ENCODE measurements at places on chromosomes 13 and 19.

DNA sequence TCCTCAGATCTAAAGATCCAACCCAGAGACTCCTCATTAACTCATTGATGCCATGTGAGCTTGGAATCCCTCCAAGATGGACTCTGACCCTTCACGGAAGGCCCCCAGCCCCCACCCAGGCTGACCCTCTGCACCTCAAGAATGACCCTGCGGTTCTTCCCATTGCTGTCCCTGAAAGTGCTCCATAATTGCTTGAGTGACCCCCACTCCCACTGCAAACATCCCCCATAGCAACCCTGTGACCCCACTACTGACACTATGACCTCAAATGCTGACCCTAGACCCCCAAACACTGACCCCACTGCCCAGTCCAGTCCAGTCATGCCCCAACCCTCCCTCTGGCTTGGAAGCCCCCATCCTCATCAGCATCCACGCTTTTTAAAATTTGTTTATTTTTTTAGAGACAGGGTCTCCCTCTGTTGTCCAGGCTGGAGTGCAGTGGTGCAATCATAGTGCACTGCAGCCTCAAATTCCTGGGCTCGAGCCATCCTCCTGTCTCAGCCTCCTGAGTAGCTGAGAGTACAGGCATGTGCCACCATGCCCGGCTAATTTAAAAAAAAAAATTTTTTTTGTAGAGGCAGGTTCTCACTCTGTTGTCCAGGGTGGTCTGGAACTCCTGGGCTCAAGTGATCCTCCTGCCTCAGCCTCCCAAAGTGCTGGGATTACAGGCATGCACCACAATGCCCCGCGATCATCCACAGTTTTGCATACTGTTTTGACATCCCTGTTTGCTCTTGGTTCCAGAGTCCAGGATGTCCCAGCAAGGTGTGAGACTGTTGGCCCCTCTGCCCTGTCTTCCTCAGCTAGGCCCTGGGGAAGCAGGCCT lies 855 bp downstream of the LYL1 start:
- no peak for DNase-seq

DNA sequence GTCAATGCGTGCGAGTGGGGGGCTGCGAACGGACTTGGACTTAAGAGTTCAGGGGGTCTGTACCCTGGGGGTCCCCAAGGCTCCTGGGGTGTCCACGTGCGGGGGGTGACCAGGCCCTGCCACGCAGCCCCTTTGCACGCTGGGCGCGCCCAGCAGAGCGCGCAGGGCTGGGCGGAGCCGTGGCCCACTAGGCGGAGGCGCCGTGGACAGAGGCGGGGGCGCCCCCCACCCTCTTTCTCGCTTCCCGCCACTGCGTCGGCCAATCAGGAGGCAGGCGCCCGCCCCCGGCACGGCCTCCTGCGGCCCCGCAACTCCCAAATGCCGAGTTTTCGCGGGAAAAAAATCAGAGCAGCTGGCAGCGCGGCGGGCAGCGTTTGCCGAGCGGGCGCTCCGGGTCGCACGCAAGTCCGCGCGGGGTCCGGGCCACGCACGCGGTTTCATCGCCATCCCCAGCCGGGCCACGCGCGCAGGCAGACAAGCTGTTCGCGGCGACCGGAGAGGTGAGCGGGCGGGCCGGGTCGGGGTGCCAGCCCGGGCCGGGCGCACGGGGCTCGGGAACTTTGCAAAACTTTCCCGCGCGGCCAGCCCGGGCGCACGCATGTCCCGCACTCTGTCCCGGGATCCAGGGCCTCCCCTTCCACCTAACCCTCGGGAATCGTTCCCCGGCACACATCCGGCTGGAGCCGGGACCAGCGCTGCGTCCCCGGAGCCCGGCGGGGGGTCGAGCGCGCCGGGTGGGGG lies at the start of gene UHRF1:
Gene UHRF1, plus strand, starts transcription at position 346 of the 741 bp plus-strand sequence. CDS start 1,385 bp downstream, outside the sequence.
- DNase-seq: peak; percentile 80

DNA sequence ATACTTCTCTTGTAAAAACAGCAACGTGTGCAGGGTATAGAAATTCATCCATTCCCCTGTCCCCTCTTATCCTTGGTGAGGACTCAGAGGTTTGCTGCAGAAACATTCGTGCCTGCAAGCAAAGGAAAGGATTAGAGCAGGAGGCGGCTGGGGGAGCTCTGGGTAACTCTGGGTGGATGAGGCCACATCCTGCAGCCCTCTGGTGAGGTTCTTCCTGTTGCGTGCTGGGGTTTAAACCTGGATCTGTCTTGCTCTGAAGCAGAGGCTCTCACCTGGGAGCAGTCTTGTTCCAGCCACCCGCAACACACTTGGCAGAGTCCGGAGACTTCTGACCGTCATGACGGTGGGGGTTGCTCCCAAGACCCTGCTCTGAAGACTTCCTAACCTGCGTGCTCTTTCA lies 69.2 kb downstream of the ATP11A start:
- DNase-seq: no peak

DNA sequence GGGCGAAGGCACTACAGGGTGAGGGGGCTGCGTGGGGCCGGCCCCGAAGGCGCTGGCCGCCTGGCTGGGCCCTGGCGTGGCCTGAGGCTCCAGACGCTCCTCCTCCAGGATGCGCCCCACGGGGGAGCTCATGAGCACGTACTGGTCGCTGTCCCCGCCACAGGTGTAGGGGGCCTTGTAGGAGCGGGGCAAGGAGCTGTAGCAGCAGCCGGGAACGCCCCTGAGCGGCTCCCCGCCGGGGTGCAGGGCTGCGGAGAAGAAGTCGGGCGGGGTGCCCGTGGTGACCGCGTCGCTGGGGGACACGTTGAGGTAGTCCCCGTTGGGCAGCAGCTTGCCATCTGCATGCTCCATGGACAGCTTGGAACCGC lies 3.0 kb downstream of the IRS2 start:
- DNase-seq: no peak

DNA sequence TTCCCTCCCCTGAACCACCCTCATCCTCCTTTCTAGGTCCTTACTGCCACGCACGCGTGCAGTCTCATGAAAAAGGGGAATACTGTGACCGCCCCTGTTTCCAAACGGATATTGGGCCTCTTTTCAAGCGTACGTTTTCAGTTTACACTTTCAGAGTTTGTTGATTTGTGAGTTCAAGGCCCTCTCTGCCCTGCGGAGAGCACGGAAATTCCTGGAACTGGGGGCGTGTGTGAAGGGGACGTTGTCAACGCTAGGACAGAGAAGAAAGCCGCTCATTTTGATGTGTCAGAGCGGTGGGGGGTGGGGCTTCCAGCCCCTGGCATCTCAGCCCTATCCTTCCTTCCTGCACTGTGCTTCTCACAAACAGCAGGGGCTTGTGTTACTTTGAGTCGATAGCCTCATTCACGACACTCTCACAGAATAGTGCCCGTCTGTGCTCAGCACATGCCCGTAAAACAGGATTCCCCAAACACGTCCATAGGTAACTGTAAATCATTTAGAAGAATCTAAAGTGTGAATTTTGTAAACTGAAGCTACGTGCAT lies 137.6 kb upstream of the PEG3 start:
- no peak for DNase-seq

- no peak for DNase-seq
Measured at GRCh38 chr13:91986761-91987483, 588.5 kb downstream of the GPC5 start.

GRCh38 chr19:20038358-20039202 lies 725 bp downstream of the ZNF682 start:
- no peak for DNase-seq

DNA sequence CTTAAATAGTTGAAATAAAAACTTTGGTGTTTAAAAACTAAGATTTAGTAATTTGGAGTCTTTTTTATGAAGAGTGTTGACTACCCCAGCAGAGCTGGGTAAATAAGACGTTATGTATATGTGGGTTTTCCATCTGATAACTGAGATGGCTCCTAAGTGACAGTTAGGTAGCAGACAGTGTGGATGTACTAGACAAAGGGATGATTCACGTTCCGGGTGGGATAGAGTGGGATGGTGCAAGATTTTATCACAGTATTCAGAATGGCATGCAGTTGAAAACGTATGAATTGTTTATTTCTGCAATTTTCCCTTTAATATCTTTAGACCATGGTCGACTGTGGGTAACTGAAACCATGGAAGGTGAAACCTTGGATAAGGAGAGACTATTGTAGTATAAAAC lies 50.4 kb downstream of the NAA16 start:
- no peak for DNase-seq

- DNase-seq: no peak
Measured at GRCh38 chr19:6457958-6458694, 1.5 kb downstream of the SLC25A23 start.

DNA sequence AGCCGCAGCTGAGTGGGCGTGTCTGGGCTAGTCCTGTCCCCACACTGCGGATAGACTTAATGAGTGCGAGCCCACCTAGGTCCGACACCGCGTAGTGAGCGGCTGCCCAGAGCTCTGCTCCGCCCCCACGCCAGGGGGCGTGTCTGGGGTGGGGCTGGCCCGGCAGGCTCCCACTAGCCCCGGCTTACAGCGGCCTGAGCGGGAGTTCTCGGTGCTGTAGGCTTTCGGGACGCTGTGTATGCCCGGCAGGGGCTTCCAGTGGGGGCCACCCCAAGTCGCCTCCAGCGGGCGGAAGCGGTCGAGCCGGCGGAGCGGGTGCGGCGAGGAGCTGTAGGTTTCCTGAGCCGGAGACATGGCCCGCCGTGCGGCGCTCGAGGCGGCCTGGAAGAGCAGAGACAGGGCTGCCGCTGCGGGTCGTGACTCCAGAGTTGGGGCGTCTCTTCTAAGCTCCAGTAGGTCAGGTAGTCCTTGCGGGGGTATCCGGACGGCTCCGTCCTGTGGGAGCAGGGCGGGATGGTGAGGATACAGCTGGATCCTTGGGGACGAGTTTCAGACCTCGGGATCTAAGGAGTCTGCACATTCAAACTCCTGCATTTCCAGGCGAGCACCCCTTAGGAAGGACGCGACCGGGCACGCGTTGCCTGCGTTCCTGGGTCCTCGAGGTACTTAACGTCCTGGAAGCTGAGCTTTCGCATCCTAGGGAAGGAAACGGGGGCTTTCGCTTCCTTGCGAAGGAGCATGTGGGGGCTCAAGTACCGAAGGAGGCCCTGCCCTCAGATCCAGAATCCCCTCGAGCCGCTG lies 1.2 kb downstream of the CGB7 start:
- peak; percentile 34 for DNase-seq

GRCh38 chr13:98039261-98039660 lies 85.8 kb downstream of the IPO5 start:
- no peak for DNase-seq

DNA sequence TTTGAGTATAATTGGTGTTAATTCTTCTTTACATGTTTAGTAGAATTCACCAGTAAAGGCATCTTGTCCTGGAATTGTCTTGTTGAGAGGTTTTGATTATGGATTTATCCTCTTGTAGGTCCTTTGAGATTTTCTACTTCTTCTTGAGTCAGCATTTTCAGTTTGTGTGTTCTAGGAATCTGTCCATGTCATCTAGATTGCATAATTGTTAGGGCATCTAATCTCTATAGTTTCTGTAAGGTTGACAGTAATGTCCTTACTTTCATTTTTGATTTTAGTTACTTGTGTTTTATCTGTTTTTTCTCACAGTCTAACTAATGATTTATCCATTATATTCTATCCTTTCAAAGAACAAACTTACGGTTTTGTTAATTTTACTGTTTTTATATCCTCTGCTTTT lies 492.0 kb downstream of the FGF9 start:
- no peak for DNase-seq

GRCh38 chr13:99911069-99911964 lies 60.2 kb downstream of the ZIC5 start:
- DNase-seq: no peak

DNA sequence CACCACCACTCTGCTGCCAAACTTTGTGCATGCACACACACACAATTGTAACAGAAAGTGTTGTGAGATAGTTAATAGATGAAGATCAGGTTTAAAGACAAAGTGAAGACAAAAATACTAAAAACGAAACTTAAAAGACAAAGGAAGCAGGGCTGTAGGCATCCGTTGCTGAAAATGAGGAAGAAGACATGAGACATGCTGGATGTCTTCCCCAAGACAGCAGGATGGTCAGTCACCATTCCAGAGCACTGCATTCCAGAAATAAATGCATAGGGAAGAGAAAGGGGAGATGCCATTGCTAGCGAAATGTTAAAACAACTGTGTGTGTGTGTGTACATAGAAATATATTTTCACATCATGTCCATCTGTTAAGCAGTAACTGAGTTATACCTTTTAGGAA lies 520.1 kb downstream of the SUCLA2 start:
- DNase-seq: no peak

DNA sequence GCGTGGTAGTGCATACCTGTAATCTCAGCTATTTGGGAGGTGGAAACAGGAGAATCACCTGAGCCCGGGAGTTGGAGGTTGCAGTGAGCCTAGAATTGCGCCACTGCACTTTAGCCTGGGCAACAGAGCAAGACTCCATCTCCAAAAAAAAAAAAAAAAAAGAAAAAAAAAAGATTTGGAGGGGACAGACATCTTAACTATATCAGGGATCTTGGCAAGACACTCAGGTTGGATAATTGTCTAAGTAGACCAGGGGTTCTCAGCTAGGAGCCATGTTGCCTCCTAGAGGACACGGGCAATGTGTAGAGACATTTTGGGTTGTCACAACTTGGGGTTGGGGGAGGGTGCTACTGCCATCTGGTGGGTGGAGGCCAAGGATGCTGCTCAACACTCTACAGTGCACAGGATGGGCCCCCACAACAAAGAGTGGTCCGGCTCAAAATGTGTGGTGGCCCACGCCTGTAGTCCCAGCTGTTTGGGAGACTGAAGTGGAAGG lies 1.9 kb upstream of the ZNF580 start:
- DNase-seq: no peak

DNA sequence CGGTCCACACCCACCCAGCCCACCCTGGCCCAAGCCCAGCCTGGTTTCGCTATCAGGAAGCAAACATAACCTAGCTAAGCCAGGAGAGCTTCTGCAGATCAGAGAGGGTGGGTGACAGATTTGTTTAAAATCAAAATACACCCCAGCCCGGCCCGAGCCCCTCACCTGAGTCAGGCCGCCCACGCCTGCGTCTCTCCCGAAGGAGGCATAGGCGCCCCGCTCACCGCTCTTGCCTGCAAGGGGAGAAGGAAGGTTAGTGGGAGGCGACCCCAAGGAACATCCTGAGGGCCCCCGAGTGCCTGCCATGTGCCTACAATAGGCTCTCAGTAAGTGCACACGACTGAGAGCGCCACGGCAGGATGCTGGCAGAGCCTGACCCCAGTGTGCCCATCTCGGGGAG lies 21.9 kb upstream of the UQCR11 start:
- no peak for DNase-seq

- DNase-seq: peak; percentile 70
Measured at GRCh38 chr13:44918326-44919103, 70.8 kb downstream of the NUFIP1 start.

GRCh38 chr13:61727767-61728166 lies 312.1 kb upstream of the PCDH20 start:
- no peak for DNase-seq

DNA sequence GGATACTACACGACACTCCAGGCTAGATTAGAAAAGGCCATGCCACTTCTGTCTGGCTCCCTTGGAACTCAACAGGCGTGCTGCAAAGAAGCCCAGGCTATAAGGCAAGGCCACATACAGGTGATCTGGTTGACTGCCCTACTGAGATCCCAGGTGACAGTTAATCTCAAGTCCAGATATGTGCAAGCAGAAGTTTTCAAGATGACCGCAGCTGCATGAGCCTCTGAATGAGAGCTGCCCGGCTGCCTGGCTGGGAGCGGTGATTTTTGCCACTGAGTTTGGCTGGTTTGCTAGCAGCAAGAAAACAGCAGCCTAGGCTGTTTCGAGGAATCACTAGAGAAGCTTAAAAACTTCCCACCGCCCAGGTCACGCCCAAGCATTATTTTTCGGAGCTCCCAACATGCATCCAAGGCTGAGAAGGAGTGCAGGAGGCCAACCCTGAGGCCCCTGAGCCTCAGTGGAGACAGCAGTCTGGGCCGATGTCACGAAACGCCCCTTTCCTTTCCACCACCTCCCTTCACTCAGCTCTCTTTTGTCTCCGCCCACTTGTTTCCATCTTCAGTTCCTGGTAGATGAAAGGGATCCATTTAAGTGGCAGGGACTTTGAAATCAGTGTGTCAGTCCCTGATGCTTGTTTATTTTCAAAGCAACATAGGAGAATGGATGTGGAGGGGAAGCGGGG lies 14.0 kb upstream of the URI1 start:
- no peak for DNase-seq

Measured in stimulated activated CD8-positive, alpha-beta memory T cell treated with anti-CD3 and anti-CD28 coated beads, Interleukin-15, amount 100 ng/mL, for 48 hours (primary cell).